ENCODE measurements at places on chromosomes 6 and 20.
A peak's percentile ranks its signal among the peaks of the same experiment; 100 is the strongest.

DNA sequence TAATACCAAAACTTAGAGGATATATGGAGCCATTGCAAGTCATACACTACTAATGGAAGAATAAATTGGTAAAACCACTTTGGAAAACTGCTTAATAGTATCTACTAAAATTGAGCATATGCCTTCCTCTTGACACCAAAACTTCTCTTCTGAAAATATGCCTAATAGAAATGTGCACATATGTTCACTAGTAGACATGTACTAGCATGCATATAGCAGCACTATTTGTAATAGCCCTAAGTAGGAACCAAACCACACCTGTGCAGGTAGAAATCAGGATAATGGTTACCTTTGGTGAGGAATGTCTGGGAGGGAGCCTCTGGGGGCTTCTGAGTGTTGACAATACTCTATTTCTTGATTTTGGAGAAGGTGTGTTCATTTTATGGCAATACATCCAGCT is 424.8 kb upstream of the BTBD3 start:
- DNase-seq = no peak

DNA sequence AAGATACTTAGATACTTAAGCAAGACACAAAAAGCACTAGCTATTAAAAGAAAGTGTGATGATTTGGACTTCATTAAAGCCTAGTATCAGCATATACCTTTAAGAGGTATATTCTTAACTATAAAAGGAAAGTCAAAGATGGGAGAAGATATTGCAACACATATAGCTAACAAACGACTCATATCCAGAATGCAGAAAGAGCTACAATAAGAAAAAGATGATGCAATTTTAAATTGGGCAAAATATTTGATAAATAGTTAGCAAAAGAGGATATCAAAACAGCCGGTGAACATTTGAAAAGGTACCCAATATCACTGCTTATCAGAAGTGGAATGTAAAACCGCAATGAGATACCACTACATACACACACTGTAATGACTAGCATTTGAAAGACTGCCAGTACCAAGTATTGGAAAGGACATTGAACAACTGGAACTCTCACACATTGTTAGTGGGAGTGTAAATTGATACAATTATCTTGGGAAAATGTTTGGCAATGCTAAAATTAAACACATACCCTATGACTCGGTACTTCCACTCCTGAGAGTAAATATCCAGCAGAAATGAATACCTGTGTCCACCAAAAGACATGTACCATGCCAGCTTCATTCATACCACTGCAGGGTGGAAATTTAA is 25.7 kb downstream of the MUC22 start:
- no peak for DNase-seq

DNA sequence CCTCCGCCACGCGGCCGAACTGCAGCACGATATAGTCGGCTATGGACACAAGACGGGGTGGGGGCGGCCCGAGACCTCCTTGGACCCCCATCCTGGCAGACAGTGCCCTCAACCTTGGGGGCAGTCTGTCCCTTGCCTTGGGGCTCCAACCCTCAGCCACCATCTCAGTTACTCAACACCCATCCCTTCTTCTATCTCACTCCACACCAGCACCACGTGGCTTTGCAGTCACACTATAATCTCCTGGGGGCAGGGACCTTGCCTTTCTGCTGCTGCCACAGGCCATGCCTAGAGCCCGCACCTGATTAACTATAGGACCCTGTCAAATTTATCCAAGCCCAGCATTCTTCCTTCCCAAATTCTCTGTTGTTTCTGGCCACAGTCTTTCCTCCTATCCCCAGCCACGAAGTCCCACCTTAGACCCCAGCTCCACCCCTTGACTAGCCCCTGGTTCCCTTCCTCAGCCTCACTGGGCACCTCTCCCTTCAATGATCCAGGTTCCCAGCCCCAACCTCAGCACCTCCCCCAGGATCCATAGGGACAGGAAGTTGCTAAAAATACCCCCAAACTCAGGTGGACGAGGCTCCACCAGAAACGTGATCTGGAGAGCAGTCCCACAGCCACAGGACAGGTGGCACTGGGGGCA is 1.7 kb upstream of the TEAD3 start:
- no peak for DNase-seq

DNA sequence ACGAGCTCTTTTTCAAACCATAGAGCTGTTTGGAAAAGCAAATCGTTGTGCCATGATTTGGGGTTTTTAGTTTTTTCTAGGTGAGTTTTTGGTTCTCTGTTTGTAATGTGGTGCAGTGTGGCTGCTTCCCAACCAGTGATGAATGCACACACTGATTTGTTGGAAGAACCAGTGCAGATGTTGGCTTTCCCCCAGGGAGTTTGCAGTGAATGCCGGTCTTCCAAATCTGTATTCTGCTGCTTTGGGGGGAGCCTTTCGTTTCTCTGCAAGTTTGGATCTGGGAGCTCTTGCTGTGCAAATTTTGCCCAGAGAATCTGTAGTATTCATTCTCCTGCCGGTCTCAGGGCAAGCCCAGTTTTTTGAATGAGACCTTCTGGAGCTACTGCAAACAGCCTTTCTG is 14.5 kb downstream of the HECA start:
- no peak for DNase-seq

DNA sequence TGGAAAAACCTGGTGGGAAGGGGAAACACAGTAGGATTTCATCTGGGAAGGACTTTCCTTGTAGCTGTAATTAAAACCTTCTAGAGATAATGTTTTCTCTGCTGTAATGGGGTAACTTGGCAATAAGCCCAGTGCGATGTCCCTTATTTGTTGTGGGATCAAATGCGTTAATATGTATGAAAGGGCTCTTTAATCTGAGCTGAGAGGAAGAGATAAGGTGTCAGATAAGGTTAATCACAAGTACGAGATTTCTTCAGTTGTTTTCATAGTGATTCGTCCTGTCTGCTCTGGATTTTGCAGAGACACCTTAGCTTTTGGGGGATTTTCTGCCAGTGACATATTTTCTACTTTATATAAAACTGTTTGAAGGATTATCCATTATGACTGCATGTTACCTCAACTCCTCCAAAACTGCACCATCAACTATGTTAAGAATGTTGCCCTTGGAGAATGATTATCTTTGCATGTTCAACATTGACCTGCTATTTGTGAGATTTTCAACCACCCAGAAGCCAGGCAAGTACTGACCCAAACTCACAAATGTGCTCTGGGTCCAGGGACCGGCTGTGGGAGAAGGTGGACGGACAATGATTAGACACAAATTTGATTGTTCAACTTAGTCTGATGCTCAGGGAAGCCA is 21.2 kb upstream of the ELOVL5 start:
- no peak for DNase-seq

GRCh38 chr6:111871207-111871606 is 2.0 kb downstream of the FYN start:
- no peak for DNase-seq

- DNase-seq = no peak
These were observed 4.7 kb downstream of the ADGRF5 start for GRCh38 chr6:46917002-46917545.

- no peak for DNase-seq
These were observed 32.8 kb downstream of the DYNLT1 start for GRCh38 chr6:158611541-158612370.

- DNase-seq = no peak
These were observed 20.7 kb downstream of the FOXO3 start for GRCh38 chr6:108581237-108581931.

DNA sequence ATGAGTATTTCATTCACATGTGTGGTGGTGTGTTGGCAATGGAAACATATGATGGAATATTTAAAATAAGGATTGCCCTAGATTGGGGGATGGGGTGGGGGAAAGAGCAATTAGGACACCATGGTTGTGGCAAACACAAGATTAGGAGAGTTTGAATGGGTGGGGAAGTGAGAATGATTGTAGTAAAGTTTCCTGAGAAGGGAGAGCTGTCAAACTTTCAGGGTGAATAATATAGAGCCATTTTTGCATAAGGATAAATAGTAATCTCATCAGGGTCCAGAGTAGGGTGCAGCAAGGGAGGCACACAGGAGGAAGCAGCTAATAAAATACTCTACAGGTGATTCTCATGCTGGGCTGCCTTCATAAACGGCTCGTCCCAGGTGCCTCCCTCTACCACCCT is 294.9 kb upstream of the MARCKS start:
- DNase-seq = no peak

GRCh38 chr20:51871943-51872342 is 69.6 kb upstream of the SALL4 start:
- no peak for DNase-seq

GRCh38 chr6:52328303-52328662 is 33.7 kb upstream of the PAQR8 start:
- no peak for DNase-seq

GRCh38 chr20:36572701-36573102 is 695 bp upstream of the TGIF2 start:
- DNase-seq = peak; percentile 61

GRCh38 chr6:6811128-6812009 is 222.8 kb downstream of the LY86 start:
- no peak for DNase-seq

DNA sequence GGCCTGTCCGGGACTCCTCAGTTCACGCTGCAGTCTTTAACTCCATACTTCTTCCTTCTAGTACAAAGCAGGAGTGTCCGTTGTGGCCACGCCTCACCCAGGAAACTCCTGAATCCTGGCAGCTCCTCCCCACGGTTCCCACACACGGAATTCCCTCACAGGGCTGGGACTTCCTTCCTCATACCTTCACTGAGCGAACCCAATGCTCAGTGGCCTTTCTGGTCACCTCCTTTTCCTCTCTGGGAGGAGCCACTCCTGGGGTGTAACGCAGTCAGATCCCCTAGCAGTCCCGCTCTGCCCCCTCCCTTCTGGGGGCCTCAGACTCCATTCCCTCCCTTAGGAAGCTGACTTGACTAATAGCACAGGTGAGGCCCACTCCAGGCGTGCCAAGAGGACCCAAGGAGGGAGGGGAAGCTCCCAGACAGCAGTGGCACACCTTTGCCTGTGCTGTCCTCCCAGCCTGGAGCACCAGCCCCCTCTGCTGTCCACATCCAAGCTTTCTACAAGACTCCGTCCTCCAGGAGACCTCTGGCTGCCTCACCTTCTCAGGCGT is at the start of gene SLC52A3:
Gene SLC52A3 (minus strand): TSS at position 75 of the 553 bp plus-strand sequence. CDS start 2,726 bp downstream, outside the sequence.
- no peak for DNase-seq

GRCh38 chr6:129635396-129636130 is 74.4 kb downstream of the ARHGAP18 start:
- DNase-seq = no peak

GRCh38 chr6:168690271-168690670 is 249.3 kb downstream of the SMOC2 start:
- no peak for DNase-seq

DNA sequence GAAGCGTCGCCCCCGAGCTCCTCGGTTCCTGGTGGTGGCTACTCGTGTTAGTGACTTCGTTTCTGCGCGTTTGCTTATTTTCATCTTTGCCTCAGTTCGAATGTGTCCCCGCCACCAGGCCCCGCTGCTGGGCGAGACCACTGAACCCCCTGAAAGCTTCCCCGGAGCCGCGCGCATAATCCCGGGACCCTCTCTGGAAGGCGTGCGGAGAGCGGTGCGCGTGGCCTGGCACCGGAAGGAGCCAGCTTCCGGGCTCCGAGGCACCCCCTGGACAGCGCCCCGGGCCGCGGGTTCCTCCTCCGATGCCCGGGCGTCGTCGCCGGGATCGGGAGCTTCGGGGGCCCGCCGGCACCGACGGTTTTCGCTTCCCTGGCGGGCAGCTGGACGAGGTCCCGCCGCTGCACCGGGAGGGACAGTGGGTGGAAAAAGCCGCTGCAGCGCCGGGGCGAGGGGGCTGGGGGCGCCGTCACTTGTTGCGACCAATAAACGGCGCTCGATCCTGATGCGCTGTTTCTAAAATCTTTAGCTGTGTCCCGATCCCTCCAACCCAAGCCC is 643 bp upstream of the SLC35D3 start:
- no peak for DNase-seq

DNA sequence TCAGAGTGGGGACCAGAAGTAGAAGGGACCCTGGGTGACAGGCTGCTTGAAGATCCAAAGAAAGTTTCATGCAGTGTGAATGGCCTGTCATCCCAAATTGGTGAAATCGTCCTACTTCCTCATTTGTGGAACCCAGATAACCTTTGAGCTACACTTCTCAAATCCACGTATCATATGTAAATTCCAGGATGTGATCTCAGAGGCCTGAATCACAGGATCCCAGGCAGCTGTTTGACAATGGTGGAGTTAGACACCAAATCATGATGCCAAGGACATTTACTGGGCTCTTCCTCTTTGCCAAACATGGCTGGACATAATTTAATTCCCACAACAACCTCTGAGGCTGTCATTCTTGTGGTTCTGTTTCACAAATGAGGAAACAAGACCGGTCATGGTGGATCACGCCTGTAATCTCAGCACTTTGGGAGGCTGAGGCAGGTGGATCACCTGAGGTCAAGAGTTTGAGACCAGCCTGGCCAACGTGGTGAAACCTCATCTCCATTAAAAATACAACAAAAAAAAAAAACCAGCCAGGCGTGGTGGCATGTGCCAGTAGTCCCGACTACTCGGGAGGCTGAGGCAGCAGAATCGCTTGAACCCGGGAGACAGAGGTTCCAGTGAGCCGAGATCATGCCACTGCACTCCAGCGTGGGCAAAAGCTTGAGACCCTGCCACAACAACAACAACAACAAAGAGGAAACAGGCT is 39.9 kb upstream of the TTPAL start:
- no peak for DNase-seq

- no peak for DNase-seq
These were observed 506.5 kb downstream of the NKAIN2 start for GRCh38 chr6:124310139-124310538.

DNA sequence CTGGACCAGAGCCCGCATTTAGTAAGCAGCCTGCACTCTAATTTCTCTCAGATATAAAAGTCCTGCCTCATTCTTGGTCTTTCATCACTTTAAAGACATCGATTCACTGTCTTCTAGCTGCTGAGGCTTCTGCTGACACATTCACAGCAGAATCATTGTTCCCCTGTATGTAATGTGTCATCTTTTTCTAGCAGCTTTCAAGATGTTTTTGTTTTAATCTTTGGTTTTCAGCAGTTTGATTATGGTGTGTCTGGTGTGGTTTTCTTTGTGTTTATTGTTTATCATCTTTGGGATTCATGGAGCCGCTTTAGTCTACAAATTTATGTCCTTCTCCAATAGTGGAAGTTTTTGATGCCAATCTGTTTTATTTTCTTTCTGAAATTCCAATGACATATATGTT is 157.3 kb upstream of the STMND1 start:
- no peak for DNase-seq

- no peak for DNase-seq
These were observed 46.0 kb downstream of the TIAM2 start for GRCh38 chr6:155040901-155041650.

DNA sequence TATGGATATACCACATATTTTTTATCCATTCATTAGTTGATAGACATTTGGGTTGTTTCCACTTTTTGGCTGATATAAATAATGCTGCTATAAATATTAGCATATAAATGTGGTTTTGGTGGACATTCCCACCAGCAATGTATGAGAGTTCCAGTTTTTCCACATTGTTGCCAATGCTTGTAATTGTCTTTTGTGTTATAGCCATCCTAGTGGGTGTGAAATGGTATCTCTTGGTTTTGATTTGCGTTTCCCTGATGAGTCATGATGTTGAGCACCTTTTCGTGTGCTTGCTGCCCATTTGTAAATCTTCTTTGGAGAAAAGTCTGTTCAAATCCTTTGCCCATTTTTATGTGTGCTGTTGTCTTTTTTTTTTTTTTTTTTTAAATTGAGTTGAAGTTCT is 54.4 kb downstream of the DHX35 start:
- DNase-seq = no peak

All from stimulated activated CD4-positive, alpha-beta T cell treated with anti-CD3 and anti-CD28 coated beads, TNF-alpha, amount 100 ng/mL, for 48 hours (primary cell).